ELF-1 (cell line): ENCODE measurements at places on chromosomes 6 and 20.

- no peak for DNase-seq
These were observed 254.7 kb downstream of the ARHGAP18 start for GRCh38 chr6:129455126-129455769.

GRCh38 chr6:168874637-168875036 is 379.0 kb downstream of the THBS2 start:
- no peak for DNase-seq

DNA sequence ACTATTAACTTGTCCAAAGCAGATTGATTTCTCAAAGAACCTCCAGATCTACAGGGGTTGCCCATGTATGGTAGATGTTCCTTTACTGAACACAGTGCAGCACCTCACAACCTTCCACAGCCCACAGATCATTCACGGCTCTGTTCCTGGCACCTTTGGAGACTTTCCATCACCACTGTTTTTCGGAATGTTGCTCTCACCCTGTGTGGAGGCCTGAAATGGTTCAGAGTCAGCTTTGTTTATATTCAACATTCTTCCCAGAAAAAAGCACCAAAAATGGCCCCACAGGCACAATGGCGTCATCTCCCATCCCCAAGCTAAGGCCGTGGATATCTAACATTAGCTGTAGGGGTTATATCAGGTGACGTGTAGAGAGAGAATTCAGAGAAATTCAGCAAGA is 74.7 kb downstream of the DHX35 start:
- no peak for DNase-seq

- no peak for DNase-seq
These were observed 246.5 kb upstream of the SUPT3H start for GRCh38 chr6:45624228-45624627.

- no peak for DNase-seq
These were observed 213.6 kb downstream of the OGFRL1 start for GRCh38 chr6:71502168-71502567.

GRCh38 chr6:29847871-29848630 is 20.4 kb downstream of the HLA-G start:
- DNase-seq, result peak; percentile 89

- no peak for DNase-seq
These were observed 30.9 kb upstream of the OCSTAMP start for GRCh38 chr20:46581391-46581790.

DNA sequence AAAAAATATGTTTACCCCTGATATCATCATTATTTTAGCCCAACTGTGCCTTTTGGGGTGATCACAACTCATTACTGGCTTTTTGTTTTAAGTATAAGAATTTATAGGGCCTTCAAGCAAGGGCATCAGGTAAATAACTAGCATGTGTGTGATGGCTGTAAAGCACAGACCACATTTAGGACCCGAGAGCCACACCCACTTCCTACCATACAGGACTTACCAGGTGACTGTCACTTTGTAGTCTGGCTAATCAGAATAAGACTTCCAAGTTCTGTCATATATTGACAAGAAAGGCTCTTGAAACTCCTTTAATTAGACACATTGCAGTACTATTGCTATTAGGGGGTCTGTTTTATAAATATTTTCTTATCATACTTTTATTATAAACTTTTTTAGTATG is 31.1 kb downstream of the TMEM242 start:
- DNase-seq, result no peak

GRCh38 chr20:41167481-41168253 is 30.3 kb downstream of the PLCG1 start:
- DNase-seq, result no peak

DNA sequence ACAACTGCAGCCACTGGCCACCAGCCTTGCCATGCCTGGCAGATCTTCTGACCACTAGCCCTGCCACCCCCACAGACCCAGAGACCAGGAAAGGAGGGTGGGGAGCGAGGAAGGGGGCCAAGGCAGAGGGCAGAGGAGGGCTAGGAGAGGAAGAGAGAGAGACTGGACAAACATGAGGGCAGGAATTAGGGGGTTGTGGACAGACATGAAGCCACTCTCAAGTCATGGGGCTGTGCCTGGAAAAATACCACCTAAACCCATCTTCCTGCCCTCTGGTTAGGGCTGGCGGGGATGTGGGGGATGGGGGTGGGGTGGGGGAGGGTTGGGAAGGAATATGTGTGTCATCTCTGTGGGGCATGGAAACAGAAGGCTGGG is 1.4 kb upstream of the SLC29A1 start:
- DNase-seq, result no peak

GRCh38 chr6:83546636-83547035 is 34.3 kb downstream of the PRSS35 start:
- DNase-seq, result peak; percentile 50

GRCh38 chr6:8578006-8578405 is 142.7 kb upstream of the SLC35B3 start:
- no peak for DNase-seq
